ENCODE measurements at places on chromosomes 7 and 10.

DNA sequence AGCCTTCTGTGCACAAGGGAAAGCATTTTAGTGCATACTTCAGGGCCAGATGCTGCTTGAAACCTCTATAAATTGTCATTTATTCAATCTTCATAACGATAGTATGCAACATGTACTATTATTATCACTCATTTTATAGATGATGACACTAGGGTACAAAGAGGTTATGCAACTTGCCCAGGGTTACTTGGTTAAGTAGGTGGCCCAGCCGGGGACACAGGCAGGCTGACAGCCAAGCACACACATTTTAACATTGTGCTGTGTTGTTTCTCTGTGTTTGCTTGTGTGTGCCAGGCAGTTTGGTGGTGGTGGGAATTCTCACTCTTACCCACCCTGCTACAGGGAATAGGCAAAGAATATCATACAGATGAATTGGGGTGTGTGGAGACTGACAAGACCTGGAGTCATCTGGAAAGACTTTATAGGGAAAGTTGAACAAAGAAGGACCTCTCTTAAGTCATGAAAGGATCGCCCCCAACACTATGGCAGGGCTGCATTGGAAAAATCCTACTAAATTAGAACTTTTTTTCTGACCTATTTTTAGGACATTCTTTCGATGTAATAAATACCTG, 98.9 kb downstream of the MKX start:
- DNase-seq: no peak

DNA sequence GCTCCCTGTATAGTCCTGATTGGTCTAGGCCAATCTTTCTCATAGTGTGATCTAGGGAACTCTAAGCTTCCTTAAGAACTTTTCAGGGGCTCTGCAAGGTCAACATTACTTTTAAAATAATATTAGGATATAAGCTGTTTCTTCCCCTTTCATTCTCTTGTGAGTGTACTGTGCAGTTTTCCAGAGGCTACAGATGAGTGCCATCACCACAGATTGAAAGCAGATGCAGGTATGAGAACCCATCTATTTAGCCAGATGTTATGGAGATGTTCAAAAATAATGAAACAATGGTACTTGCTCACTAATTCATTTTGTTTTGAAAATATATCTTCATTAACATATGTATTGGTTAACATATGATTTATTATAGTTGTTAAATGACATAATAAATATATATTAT, 169.2 kb upstream of the SEMA3A start:
- no peak for DNase-seq

GRCh38 chr7:140239653-140239935, 62.8 kb upstream of the KDM7A start:
- no peak for DNase-seq

GRCh38 chr10:81820418-81820817, 54.6 kb upstream of the NRG3 start:
- no peak for DNase-seq

GRCh38 chr7:151237244-151238189, 5.2 kb downstream of the CHPF2 start:
- no peak for DNase-seq

GRCh38 chr7:94338921-94339371, 55.7 kb upstream of the COL1A2 start:
- peak; percentile 86 for DNase-seq

DNA sequence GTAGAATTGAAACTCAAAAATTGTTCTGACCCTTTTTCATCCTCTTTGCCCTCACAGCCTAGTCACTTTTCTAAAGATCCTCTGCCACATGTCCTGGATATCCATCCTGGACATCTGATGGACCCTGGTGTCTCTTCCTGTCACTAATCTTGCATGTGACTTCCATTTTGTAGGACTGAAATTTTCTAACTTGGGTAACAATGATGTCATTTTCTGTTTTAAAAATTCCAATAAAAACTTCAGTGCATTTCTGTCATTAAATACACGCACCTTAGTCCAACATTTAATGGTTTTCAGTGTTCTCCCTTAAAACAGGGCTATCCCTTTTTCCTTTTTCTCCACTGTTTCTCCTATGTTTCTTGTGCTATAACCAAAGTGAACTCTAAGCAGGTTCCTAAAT, 684.9 kb upstream of the ANKRD30A start:
- no peak for DNase-seq

DNA sequence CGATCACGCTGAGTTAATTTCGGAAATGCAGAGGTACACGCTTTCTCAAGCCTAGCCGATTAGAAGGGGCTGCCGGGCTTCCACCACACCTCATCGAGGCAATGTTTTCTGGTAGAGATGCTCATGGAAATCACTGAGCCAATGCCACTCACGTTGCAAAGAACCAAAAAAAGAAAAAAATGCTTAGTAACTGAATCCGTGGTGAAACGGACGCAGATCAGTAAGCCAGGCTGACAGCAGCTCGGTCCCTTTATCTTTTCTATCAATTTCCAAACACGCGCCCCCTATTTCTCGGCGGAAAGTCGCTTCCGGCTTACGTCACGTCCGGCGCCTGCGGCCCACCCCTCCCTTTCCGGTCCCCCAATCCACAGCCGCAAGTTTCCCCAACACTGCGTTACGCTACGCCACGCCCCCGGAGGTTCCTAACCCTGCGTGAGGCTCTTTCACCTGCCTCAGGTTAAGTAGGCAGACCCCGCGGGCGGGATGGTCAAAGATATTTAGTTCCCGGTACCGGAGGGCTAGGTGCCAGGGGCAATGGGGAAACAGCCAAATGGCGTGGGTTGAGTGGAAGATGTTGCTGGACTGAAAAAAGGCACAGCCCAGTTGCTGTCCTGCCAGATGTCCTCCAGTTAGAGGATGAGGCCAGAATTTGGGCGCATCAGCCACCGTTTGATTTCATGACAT, at the start of gene NSUN6:
NSUN6 (minus strand) TSS at position 264 of the 684 bp plus-strand sequence. CDS start 384 bp downstream, outside the sequence.
- DNase-seq: peak; percentile 92

DNA sequence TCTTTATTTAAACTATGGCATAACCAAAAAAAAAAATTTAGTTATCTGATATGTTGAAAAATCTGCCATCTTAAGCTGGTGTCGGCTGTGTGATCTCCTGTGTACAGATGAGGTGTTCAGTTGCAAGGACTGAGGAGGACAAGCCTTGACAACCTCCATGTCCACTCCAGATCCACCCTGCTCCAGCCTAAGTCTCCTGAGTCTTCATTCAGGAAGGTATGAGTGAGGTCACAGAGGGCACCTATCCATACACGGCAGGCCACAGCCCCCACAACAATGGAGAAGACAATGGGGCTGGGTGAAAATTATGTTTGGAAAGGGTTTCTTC, 16.1 kb downstream of the TARP start:
- no peak for DNase-seq

GRCh38 chr7:142120524-142120923, 9.0 kb downstream of the MGAM2 start:
- no peak for DNase-seq

DNA sequence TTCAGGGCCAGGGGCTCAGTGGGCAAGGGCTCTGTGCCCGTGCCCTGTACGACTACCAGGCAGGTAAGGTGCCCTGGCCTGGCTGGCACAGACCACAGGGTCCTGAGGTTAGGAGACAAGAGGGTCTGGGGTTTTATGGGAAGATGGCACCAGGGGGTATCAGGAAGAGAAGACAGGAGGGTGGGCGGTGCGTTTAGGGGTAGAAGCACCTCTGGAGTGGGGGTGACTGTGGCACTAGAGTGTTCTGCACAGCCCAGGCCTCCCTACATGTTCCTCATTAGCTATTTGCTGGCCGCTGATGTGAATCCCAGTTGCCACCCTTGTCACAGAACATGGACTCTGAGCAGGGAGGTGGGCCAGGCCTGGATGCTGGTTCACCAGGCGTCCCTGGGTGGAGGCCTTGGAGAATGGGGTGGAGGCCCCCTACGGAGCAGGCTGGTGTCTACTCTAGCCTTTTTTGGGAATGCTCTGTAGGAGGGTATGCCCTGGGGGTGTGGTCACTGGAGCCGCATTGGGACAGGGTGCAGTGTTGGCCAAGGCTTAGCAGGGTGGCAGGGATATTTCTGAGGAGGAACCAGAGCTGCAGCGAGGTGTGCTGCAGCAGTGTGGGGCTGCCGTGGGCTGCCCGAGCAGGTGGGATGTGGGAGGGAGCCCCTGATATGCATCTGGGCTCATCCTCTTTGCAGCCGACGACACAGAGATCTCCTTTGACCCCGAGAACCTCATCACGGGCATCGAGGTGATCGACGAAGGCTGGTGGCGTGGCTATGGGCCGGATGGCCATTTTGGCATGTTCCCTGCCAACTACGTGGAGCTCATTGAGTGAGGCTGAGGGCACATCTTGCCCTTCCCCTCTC, 5.0 kb downstream of the PGAM2 start:
- DNase-seq: no peak

DNA sequence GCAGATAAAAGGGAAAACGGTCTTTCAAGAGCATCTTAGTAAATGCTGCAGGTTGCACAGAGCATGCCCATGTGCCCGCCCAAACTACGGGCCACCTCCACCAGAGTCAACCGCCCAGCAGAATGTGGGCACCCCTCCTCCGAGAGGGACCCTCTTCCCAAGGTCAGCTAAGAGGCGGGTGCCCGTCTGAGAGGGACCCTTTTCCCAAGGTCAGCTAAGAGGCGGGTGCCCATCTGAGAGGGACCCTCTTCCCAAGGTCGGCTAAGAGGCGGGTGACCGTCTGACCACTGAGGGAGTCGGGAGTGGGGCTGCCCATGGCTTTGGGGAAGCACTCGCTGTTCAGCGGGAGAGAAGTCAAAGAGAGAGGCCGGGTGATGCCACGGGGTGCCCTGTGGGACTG, 113.1 kb downstream of the PTPRN2 start:
- no peak for DNase-seq

- DNase-seq: no peak
Observed at GRCh38 chr7:131839967-131840690, 283.7 kb upstream of the PODXL start.

DNA sequence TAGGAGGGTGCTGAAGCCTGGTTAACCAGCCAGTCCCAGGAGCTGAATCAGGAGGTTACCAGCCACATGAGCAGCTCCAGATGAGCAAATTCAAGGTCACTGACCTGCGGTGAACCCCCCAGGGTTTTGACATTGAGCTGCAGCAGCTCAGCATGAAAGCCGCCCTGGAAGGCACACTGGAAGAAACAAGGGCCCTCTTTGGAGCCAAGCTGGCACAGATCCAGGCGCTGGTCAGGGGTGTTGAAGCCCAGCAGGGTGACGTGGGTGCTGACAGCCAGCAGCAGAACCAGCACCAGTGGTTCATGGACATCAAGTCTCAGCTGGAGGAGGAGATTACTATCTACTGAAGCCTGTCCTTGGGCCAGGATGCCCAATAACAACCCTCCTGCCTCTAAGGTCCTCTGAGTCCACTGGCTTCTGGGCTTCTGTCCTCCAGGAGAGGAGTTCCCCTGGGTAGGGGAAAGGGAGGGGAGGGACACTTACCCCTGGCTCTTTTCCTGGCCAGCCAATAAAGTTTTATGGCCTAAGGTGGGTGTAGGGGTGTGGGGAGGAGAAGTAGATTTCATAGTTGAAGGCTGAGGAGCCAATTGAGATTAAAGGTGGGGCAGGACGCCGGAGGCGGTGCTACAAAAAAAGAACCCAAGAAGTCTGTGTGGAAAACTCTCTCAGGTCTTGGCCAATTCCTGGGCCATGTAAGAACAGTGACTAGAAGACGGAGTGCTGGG, 29.4 kb upstream of the ATOH7 start:
- DNase-seq: no peak

- DNase-seq: no peak
Observed at GRCh38 chr10:61330669-61331068, 122.5 kb downstream of the TMEM26 start.

- no peak for DNase-seq
Observed at GRCh38 chr7:64183827-64184372, 23.1 kb upstream of the ZNF735 start.

All from ELR (cell line).